ENCODE measurements at places on chromosomes 2 and 18. TPM values are rescaled to one million over a fixed set of nuclear protein-coding genes. Genes with fewer than 3 reads are reported as not detected.
A peak's percentile ranks its signal among the peaks of the same experiment; 100 is the strongest.

GRCh38 chr2:174787487-174788205 is 23.4 kb upstream of the CHRNA1 start:
- no peak for DNase-seq

DNA sequence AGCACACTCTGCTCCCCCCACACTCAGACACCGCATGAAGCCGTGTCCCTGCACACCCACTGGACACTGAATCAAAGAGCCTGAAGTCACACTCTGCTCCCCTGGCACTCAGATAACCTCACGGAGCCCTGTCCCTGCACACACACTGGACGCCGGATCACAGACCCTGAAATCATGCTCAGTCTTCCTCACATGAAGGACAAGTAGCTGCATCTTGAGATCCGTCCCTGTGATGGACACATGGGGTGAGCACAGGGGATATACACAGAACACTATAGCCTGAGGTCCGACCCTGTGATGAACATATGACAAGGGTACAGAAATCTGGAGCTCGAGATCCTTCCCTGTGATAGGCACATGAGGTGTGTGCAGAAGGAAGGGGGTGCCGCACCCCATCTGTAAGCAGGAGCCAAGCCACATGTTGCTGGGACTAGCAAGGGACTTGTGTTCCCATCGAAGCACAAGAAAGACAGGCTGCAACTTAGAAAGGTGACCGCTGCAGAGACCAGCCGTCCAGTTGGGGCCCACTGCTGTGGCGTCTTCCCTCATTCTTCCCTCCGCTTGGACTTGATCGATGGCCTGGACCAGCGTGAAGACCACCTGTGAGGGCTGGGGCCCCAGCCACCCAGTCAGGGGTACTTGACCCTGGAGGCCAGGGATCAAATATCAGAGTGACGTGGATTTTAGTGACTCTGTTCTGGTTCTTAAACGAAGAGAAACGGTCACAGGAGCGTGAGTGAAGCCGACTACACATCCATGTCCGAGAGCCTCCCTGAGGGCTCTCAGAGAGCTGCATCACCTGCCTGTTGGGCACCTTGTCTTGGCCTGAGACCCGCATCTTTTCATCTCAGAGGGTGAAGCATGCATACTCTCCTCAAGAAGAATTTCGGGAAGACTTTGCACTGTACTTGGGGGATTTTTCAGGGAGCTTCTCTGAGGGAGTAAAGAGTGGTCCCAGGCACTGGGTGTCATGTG is 391.7 kb upstream of the SALL3 start:
- DNase-seq: no peak

DNA sequence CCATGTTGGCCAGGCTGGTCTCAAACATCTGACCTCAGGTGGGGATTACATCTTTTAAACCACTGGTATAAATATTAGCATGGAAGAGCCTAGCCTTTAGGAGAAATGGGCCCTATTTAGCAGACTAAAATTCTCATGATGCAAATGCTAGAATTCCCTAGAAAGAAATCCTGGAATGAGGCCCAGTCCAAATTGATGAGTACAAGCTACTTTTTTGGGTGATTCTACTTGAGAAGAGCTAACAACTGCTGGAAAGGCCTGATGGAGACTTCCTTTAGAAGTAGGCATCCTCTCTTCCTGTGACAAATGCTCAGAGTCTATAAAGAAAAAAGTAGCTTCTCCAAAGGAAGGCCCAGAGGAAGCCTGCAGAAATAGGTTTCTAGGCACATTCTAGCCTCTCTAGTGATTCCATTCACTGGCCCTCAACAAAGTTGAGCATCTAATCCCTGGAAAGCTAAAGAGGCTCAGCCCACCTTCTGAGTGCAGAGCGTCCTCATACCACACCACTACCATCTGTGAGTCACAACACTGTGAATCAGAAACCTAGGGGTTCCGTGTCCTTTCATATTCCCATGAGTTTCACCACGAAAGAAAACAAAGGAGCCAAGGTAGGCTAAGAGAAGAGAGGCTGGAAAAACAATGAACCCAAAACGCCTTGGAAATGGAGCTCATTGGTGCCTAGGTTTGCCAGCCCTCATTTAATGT is 183.1 kb downstream of the C1D start:
- DNase-seq: no peak

DNA sequence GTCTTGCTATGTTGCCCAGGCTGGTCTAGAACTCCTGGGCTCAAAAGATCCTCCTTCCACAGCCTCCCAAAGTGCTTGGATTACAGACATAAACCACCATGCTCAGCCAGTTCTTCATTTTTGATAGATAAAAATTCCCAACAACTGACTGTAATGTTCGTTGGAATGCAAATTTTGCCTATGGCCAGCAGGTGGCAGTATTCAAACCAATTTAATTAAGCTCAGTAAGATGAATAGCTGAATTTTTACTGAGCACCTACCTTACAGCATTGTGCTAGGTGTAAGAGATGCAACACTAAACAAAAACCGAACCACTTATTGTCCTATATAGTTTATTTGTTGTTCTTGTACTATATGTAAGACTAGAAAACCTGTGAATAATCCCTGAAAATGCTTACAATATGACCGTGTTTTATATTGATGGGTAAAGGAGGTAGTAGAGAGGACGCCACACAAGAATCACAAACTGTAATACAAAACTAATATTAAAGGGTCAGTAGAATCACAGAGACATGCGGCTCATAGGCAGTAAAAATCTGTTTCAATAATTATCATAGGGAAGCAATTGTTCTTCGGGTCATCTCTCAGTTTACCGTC is 8.2 kb upstream of the TMEM182 start:
- peak; percentile 31 for DNase-seq

DNA sequence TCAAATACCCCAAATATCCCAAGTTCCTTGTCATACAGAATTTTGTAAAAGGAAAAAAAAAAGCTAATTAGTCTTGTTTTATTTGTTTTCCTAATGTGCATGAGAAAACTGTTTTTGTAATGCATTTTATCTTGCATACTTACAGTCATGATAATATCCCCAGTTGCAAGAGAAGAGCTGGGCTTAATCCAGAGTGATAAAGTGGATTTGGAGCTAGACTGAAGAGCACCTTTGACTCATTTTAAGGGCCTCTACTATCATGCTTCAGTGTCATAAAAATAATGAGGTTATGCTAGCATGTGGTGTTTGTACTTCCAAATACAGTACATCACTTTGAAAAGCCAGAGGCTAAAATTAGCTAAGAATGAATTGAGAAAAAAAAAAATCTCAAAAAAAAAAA is 26.4 kb downstream of the ARHGAP15 start:
- no peak for DNase-seq

DNA sequence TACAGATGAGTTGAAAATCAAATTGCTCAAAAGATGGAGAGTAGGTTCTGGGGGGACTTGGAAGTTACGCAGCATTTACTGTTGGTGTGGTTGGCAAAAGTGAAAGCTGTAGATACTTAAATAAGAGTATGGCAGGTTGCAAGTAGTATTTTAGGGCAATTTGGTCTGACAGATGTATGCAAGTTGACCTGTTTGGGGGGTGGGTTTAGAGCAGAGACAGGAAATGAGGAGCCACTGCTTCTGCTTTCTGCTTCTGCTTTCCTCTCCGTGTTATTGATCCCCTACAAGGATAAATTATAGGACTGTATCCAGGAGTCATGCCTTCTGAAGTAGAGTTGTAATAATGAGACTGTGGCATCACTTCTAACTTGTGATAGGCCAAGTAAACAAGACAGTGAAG is 71.2 kb downstream of the EPAS1 start:
- DNase-seq: no peak

The GLI2 gene
- polyA plus RNA-seq: not detected

The GCG gene
- not detected for polyA plus RNA-seq

The KYNU gene
- not detected for polyA plus RNA-seq

Measured in CD4-positive, CD25-positive, alpha-beta regulatory T cell (primary cell).